NCI-H510A (cell line): ENCODE measurements at places on chromosomes 16 and 17.

DNA sequence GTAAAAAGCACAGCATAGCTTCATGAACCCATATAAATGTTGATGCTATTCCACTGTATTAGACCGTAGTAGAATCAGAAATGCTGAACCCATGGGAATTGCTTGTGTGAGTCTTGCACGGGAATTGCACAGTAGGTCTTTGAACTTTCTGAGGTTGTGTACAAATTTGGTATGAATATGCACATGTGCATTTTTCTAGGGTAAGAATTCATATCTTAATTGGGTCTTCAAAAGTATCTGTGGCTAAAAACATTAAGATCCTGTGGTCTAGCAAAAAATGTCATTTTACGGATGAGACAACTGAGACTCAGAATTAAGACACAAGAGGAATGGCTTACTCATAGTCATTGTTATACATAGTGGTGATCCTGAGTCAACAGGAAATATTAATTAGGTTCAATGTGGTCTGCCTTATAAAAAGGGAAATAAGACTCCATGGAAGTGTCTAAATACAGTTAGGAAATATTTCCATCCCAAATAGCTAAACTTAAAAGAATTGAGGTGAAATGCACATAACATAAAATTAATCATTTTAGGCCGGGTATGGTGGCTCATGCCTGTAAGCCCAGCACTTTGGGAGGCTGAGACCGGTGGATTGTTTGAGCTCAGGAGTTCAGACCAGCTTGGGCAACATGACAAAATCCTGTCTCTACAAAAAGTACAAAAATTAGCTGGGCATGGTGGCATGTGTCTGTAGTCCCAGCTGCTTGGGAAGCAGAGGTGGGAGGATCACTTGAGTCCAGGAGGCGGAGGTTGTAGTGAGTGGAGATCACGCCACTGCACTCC, 22.8 kb downstream of the TAOK1 start:
- no peak for DNase-seq

DNA sequence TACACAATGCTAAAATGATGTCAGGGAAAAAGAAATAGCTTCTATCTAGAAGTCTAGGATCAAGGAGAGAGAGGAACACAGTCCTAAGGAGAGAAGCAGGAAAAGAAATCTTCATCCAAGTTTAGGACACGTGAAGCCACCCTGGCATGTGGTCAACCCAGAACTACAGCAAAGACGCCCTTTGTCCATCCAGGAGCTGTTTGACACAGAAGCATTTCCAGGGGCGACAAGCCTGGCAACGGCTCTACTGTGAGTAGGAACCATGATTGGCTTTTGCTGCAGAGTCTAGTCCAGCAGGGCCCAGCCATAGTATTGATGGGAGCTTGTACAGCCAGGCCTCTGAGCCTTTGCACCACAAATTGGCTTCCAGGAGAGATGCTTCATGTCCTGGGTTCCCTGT, 185.4 kb upstream of the RPL38 start:
- DNase-seq = no peak

GRCh38 chr17:66313995-66314659, 11.7 kb downstream of the PRKCA start:
- no peak for DNase-seq

DNA sequence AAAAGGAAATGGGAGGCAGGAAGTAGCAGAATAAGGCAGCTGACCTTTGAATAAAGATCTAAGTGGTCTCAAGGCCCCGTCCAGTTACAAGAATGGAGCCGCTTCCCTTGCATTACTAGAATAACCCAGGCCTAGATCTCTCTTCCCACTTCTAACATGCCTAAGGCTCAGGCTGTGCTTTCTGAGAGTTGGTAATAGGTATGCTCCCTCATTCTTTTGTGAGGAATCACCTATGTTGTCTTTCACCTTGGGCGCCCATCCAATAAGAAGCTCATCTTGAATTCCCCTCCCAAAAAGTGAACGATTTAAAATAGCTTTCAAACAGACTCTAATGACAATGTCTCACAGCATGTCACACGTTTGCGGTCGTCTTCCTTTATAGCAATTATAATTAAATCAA, 101.2 kb downstream of the KCNJ2 start:
- no peak for DNase-seq

DNA sequence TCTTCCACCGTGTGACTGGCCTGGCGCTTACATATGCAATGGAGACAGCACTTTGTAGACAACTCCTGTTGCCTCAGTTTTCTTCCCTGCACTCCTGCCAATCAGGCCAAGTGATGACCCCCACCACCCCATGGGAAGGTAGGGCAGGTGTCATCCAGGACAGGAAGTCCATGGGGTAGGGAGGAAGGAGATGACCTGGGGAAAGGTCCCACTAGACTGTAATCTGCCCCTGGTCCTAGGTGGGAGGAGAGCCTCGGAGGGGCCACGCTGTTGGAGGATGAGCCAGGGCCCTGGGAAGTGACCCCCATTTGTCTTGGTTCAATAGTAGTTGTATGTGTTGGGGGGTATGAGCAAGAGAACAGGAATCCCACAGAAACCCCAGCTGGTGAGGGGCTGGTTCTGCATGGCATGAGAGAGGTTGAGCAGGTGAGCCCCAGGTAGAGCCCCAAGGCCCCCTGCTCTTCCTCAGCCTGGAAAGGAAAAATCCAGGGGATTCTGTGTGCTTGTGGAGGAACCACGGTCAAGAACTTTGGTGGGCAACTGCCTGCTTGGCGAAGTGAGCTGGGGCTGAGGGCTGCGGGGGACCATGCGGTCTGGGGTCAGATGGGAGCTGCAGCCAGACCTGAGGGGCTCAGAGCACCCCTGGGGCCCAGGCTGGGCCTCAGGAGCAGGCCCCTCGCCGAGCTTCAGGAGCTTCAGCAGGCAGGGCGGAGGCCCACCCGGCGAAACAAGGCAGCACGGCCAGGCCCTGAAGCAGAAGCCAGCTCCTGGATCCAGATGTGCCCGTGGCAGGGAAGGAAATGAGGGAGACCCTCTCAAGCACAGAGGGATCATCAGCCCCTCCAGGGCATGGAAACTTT, 50.7 kb downstream of the NT5M start:
- DNase-seq = no peak

DNA sequence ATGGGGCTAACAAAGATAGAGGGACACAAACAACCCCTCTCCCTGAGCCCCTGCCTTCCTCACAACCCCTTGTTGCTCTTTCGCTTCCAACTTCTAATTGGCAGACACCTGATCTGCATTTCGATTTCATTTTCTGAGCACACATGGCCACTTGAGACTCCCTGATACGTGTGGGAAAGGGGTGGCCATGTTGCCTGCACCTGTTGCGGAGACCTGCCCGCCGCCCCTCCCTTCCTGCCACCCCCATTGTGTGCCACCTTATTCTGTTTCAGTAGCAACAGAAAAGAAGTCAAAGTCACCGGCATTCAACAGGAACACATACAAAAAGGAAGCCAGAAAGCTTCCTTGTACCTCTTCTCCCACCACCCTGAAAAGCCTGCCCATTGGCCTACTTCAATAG, 254.7 kb upstream of the SOX9 start:
- no peak for DNase-seq

GRCh38 chr17:35963663-35964062, 17.6 kb downstream of the CCL16 start:
- DNase-seq = no peak

GRCh38 chr17:33464669-33465280, 171.7 kb upstream of the ASIC2 start:
- no peak for DNase-seq
